Esophagus muscularis mucosa (tissue), 4 donors: ENCODE measurements at places on chromosomes 11 and 22. TPM values are rescaled to one million over a fixed set of nuclear protein-coding genes. Genes with fewer than 3 reads are reported as not detected.
A peak's percentile ranks its signal among the peaks of the same experiment; 100 is the strongest.

- no peak for DNase-seq
These were observed 46.6 kb downstream of the CWC15 start for GRCh38 chr11:94926698-94927237.

DNA sequence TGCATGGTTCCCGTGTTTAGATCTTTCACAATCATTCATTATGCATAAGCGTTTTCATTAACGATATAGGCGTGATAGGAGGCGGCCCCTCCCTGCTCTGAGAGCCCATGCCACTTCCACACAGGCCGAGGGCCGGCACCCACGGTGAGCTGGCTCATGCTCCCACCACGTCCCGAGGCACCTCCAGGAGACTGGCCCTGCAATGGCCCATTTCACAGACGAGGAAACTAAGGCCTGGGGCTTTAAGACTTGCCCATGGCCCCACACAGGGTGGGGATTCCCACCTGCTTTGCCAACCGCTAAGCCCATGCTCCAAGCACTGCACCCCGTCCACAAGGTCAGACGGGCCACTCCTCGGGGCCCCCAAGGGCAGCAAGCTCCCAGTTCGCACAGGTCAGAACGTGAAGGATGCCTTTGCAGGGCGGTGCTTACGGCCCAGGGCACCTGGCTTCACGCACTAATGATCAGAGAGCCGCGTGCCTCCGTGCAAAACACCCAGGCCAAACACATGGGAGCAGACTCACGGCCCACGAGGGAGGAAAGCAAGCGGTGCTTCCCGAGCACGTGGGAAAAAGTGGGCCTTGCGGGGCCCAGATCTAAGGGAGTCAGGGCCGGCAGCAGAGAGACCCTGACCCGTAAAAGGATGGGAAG lies 8.3 kb downstream of the OSBPL5 start:
- no peak for DNase-seq

- DNase-seq = peak; percentile 81
These were observed 58.8 kb downstream of the CHRDL2 start for GRCh38 chr11:74672332-74672955.

DNA sequence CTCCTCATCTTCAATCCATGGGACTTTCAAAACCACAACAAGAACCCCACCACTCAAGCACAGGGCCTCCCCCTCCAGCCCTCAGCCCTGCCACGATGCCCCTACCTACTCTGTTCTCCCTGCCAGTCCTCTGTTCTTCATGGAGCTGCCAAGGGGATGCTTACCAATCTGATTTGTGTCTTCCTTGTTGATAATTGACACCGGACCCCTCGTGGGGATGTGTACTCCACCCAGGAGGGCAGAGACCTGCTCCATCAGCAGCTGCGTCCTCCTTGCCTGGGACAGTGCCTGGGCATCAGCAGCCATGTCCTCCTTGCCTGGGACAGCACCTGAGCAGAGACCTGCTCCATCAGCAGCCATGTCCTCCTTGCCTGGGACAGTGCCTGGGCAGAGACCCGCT lies 1489.2 kb downstream of the TBC1D22A start:
- no peak for DNase-seq

The KCNQ1OT1 gene
- 0.97 TPM for total RNA-seq

GRCh38 chr11:8766043-8766987 lies 83.7 kb downstream of the RPL27A start:
- no peak for DNase-seq

The GPHA2 gene
- not detected for total RNA-seq

- no peak for DNase-seq
These were observed 1.9 kb upstream of the ROBO4 start for GRCh38 chr11:124899383-124900145.

GRCh38 chr11:102330231-102330630 lies 12.9 kb downstream of the BIRC3 start:
- DNase-seq = no peak

GRCh38 chr11:27427183-27427980 lies 45.2 kb downstream of the LGR4 start:
- no peak for DNase-seq

DNA sequence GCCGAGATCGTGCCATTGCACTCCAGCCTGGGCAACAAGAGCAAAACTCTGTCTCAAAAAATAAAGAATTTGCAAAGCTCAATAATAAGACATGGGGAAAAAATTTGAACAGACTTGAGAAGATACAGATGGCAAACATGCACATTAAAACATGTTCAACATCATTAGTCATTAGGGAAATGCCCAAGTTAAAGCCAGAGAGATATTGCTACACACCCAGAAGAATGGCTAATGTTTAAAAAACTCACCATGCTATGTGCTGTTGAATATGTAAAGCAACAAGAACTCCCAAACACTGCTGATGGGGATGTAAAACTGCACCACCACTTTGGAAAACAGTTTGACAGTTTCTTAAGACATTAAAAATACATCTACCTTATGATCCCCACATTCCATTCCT lies 12.6 kb downstream of the LRRC75B start:
- DNase-seq = no peak

The LMO1 gene
- total RNA-seq = not detected

- no peak for DNase-seq
These were observed 30.0 kb upstream of the POU2AF1 start for GRCh38 chr11:111408789-111409727.

DNA sequence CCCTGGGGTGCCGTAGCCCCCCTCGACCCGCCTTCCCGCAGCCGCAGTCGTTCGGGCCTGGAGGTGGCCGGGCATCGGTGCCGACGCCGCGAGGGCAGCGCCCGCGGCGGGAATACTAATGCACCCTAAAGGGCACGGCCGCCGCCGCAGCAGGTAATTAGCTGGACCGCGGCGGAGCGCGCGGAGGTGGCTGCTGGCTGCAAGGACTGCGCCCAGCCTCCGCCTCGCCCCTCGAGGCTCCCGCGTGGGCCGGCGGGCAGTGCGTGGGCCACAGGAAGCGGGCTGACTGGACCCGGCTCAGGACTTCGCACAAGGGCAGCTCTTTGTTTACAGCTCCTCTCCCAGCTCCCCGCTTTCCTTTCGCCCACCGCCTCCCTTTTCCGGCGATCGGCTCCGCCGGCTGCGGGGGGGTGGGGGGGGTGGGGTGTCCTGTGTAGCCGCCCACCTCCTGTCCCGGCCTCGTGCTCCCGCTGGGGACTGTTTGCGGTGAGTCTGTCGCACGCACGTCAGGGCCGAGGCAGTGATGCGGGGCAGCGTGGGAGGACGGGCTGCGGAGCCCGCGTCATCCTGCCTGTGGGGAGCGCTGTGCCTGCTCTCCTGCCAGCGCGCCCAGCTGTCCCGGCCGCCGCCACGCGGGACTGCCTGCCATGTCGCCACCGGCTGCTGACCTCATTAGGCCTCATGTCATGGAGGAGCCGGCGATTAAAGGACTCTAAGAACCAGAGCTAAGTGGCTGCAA lies 53.2 kb downstream of the GRIK4 start:
- no peak for DNase-seq
